Activated CD4-positive, alpha-beta T cell treated with anti-CD3 and anti-CD28 coated beads, Interleukin-2, amount 10 ng/mL, durations not matched to agents 7 days and 5 days (primary cell): ENCODE measurements at places on chromosomes 2 and 18. TPM values are rescaled to one million over a fixed set of nuclear protein-coding genes. Genes with fewer than 3 reads are reported as not detected.

DNA sequence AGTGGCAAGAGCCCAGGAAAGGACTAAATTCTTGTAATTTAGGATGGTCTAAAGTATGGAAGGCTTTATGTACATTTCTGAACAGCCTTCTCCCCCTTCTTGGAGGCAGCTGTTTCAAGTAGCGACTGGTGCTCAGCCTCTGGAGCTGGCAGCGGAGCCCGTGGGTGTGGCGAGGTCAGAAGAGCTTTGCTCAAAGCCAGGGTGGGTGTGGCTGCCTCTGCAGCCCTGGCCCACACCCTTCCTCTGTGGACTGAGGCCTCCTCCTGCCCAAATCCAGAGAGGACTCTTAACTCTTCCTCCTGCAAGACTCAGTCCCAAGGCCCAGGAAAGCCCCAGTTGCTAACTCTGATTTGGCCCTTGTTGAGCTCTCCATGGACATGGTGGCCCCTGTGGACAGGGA is 202.1 kb upstream of the REV1 start:
- no peaks in the 10 kb centered on the region for H3K4me1 ChIP-seq
- DNase-seq: no peak
- no peak overlapping the region for H3K27ac ChIP-seq

GRCh38 chr2:213806125-213806726 is 522.0 kb downstream of the SPAG16 start:
- no peaks in the 10 kb centered on the region for H3K36me3 ChIP-seq
- no peaks in the 10 kb centered on the region for H3K27me3 ChIP-seq
- no peak overlapping the region for H3K27ac ChIP-seq
- DNase-seq: no peak
- no peaks in the 10 kb centered on the region for H3K4me1 ChIP-seq

DNA sequence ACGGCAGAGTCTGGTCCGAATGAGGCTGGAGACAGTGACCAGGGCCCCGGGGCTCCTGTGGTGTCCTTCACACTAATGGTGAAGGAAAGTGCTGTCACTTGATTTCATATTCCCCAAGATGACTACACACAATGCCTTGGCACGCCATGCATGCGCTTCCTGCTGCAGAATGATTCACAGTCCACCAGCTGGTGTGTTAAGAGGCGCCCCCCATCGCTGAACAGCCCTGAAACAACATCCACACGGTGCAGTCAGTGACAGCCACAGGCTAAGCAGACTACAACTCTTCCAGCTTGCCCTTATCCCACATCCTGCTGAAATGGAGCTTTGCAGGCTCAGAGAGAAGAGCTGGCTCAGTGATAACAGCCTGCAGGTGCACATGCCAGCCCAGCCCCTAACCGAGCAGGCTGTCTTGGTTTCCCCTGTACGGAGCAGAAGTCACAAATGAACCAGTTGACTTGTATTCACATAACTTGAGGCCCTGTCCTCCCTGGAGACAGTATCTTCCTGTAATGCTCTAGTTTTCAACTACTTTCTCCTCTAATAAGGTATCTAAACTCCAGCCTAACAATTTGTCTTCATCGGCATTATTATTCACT is 24.3 kb upstream of the CDH20 start:
- no peaks in the 10 kb centered on the region for H3K4me1 ChIP-seq
- no peaks in the 10 kb centered on the region for H3K27me3 ChIP-seq
- no peak overlapping the region for H3K4me3 ChIP-seq
- H3K27ac ChIP-seq: no peak overlapping the region
- DNase-seq: no peak

DNA sequence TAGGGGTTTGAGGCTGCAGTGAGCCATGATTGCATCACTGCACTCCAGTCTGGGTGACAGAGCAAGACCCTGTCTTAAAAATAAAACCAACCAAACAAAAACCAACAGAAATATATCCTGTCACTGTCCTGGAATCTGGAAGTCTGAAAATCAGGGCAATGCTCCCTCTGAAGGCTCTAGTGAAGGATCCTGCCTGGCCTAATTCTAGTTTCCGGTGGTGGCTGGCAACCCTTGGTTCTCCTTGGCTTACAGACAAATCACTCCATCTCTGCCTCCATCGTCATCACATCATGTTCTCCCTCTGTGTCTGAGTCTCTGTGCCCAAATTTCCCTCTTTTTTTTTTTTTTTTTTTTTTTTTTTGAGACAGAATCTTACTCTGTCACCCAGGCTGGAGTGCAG is 15.9 kb upstream of the VPS4B start:
- no peak overlapping the region for H3K27ac ChIP-seq
- H3K4me3 ChIP-seq: no peak overlapping the region
- H3K4me1 ChIP-seq: no peaks in the 10 kb centered on the region
- no peaks in the 10 kb centered on the region for H3K36me3 ChIP-seq
- no peak for DNase-seq

DNA sequence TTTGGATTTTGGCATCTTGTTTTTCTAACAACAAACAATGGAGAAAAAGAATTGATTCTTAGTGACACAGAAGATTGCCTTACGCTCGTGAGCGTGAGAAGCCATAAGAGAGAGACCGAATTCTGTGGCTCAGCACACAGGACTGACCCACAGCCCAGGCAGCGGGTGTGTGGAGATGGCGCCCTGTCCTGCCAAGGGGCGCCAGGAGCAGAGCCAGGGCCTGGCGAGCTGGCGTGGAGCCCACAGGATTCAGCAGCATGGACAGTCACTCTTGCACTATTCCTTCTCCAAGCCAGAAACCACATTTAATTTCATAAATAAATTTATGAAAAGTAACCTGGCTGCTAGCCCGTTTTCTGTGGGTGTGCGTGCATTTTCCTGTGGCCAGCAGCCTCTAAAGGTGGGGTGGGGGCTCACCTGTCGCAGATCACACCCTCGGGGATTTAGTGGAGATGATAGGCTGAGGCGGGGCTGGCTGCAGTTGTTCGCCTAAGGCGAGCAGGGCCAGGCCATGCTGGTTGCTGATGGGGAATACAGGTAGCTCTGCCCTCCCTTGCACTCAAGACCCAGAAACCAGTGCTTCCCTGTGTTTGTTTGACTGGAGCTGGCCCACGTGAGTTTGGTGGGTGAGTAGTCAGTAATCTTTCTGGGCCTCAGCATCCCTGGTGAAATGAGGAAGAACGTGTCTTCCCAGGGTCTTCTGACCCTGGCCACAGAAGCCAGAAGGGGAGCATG is 46.2 kb downstream of the FAM168B start:
- H3K27me3 ChIP-seq: no peaks in the 10 kb centered on the region
- no peak for DNase-seq
- H3K4me3 ChIP-seq: no peak overlapping the region

- no peaks in the 10 kb centered on the region for H3K27me3 ChIP-seq
- no peaks in the 10 kb centered on the region for H3K36me3 ChIP-seq
- H3K27ac ChIP-seq: no peak overlapping the region
- H3K4me1 ChIP-seq: no peaks in the 10 kb centered on the region
Observed at GRCh38 chr2:188497726-188498125, 206.1 kb downstream of the GULP1 start.

DNA sequence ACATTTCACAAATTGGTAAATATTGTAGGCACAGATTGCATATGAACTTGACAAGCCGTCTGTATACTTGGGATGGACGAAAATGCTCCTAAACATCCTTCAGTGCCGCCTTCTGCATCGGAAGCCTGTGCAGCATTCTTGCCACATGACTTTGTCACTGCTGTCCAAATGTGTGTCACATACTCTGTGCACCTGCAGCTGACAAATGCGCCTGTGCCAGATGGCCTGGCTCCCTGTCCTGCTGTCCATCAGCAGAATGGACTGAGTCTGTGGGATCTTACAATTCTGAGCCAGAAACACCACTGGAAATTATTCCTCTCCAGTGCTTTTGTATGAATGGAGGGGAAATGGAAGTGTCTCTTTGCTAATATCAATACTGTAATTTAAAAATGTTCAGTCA is 89.9 kb downstream of the DCDC2C start:
- H3K36me3 ChIP-seq: no peaks in the 10 kb centered on the region
- no peak for DNase-seq
- no peaks in the 10 kb centered on the region for H3K27me3 ChIP-seq
- H3K4me3 ChIP-seq: no peak overlapping the region

- H3K27ac ChIP-seq: no peak overlapping the region
- H3K4me1 ChIP-seq: no peaks in the 10 kb centered on the region
- no peak overlapping the region for H3K4me3 ChIP-seq
- peaks cover 3% of the 10 kb centered on the region for H3K27me3 ChIP-seq
- no peak for DNase-seq
Observed at GRCh38 chr2:45128580-45128997, 119.3 kb upstream of the SIX2 start.

- no peak overlapping the region for H3K4me3 ChIP-seq
- H3K4me1 ChIP-seq: peaks cover 45% of the 10 kb centered on the region
- no peak for DNase-seq
- H3K27me3 ChIP-seq: no peaks in the 10 kb centered on the region
- H3K27ac ChIP-seq: peak overlapping the region; percentile 70
Observed at GRCh38 chr2:6960659-6961058, 43.4 kb downstream of the RNF144A start.

DNA sequence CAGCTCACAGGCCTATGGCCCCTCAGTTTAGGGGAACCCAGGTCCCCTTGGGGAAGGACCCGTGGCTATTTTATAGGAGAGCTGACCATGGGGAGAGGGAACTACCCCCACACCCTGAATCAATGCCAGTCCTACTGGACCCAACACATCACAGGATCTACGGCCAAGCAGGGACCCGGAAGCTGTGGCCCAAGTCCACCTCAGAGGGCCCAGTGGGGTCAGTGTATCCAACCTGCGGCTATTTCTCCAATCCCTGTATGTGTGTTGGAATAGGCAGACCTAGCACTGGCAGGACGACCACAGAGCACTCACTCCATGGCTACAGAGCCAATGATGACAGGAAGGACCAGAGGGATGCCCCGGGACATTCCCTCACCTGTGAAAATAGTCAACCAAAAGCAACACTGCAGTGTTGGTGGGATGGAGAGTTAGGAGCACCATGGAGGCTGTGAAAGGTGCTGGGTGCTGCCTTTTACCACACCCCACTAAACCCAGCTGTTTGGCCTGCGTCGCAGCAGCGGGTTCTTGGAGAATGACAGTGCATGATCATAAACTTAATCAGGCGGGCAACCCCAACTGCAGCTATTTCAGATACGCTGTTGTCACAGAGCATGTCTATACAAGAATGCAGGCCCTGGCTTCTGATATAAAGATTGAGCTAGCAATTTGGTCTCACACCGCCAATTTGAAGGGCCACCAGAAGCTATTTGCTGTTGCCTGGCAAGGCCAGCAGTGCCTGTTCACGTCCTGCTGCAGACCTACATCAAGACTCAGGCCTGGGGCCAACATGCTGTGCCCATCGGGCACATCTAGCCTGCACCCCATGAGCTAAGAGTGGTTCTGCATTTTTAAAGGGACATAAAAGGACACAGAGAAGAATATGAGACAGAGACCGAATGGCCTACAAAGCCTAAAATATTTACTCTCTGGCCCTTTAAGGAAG is 110.4 kb downstream of the EIPR1 start:
- peaks cover 9% of the 10 kb centered on the region for H3K36me3 ChIP-seq
- H3K4me1 ChIP-seq: no peaks in the 10 kb centered on the region
- no peak for DNase-seq
- H3K4me3 ChIP-seq: no peak overlapping the region
- no peaks in the 10 kb centered on the region for H3K27me3 ChIP-seq
- H3K27ac ChIP-seq: no peak overlapping the region

GRCh38 chr2:31337197-31337596 is 77.3 kb downstream of the XDH start:
- H3K4me1 ChIP-seq: no peaks in the 10 kb centered on the region
- H3K27me3 ChIP-seq: peaks cover 6% of the 10 kb centered on the region
- no peak overlapping the region for H3K27ac ChIP-seq
- H3K36me3 ChIP-seq: no peaks in the 10 kb centered on the region

- H3K4me3 ChIP-seq: no peak overlapping the region
- DNase-seq: no peak
Observed at GRCh38 chr18:28287146-28287545, 110.2 kb upstream of the CDH2 start.

DNA sequence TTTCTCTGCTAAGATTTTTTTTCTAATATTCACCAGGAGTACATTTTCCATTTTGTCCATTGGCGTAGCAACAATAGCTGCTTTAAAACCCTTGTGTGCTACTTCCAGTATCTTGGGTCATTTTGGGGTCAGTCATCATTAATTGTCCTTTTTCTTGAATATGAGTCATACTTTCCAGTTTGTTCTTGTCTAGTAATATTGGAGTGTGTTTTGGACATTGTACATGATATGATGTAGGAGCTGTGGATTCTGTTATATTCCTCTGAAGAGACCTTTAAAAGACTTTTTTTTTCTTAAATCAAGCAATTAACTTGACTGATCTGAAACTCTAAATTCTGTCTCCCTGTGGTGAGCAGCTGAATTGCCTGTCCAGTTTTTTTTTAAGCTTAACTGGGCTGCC is 40.8 kb downstream of the AGPS start:
- H3K4me3 ChIP-seq: no peak overlapping the region
- H3K27me3 ChIP-seq: no peaks in the 10 kb centered on the region
- no peak overlapping the region for H3K27ac ChIP-seq
- H3K4me1 ChIP-seq: peaks cover 7% of the 10 kb centered on the region
- DNase-seq: no peak

GRCh38 chr2:88069117-88069516 is 1.5 kb downstream of the SMYD1 start:
- no peak overlapping the region for H3K4me3 ChIP-seq
- H3K27me3 ChIP-seq: no peaks in the 10 kb centered on the region
- DNase-seq: no peak
- H3K27ac ChIP-seq: no peak overlapping the region
- no peaks in the 10 kb centered on the region for H3K36me3 ChIP-seq
- H3K4me1 ChIP-seq: no peaks in the 10 kb centered on the region

GRCh38 chr2:222057347-222058073 is 241.3 kb downstream of the PAX3 start:
- no peaks in the 10 kb centered on the region for H3K4me1 ChIP-seq
- no peak for DNase-seq
- no peak overlapping the region for H3K4me3 ChIP-seq
- peaks cover 24% of the 10 kb centered on the region for H3K27me3 ChIP-seq
- no peaks in the 10 kb centered on the region for H3K36me3 ChIP-seq

TUBA4B gene
- total RNA-seq: not detected

CRYBA2 gene
- not detected for total RNA-seq

HTR2B gene
- total RNA-seq: 2.1 TPM

KIAA2012 gene
- not detected for total RNA-seq

TNFAIP6 gene
- not detected for total RNA-seq

AAK1 gene
- total RNA-seq: 119 TPM
